GM04504 (cell line): ENCODE measurements at places on chromosomes 1 and 21.
A peak's percentile ranks its signal among the peaks of the same experiment; 100 is the strongest.

DNA sequence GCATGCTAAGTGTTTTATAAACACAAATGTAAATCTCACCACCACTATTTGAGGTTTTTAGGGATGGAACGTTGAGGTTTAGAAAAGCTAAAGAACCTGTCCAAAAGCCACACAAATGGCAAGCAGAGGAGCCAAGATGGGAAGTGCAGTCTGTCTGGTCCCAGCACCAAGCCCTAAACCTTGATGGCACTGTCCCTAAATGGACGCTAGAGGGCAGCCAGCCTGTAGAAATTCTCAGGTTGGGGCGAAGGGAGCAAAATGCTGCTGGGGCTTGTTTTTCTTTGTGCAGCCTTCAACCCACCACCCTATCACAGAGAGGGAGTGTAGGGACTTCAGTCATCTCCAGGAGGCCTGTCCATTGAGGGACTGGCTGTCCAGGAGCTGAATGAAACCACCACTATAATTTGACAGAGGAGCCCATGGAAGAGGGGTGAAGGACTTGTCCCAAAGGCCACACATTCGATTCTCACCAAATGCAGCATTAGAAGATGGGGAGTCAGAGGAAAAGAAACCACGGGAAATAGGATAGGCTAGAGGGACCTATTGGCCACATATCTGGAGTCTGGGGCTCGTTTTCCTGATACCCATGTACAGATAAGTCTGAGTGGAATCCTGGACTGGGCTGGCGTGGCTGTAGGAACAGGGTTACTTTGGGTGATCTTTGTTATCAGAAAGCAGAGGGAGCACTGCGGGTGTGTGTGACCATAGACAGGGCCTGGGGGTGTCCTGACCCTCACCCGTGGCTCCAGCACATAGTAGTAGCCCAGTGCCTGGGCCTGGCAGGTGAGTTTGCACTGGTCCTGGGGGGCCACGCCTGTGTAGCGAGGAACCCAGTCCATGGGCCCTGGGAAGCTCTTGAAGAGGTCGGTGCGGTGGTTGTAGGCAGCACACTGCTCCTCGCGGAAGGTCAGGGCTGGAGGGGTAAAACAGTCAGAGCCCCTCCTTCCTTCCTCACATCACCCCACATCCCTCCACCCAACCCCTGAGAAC lies 6.1 kb downstream of the ADAMTS4 start:
- DNase-seq = no peak

DNA sequence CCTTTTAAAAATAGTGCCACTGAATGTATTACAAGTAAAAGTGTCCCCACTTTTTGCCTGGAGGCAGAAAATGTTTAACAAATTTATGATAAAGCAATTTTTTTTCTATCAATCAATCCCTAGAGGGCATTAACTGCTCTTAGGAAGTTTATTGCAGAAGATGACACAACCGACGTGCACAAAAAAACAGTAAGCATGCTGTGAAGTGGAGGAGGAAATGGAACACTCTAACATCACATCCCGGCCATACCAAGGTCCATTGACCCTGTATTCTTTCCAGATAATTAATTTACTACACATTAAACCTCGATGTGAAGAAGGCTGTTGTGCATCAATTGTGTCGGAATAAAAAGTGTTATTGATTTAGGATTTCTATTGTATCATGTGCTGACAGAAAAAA lies 264.9 kb upstream of the NR5A2 start:
- no peak for DNase-seq

DNA sequence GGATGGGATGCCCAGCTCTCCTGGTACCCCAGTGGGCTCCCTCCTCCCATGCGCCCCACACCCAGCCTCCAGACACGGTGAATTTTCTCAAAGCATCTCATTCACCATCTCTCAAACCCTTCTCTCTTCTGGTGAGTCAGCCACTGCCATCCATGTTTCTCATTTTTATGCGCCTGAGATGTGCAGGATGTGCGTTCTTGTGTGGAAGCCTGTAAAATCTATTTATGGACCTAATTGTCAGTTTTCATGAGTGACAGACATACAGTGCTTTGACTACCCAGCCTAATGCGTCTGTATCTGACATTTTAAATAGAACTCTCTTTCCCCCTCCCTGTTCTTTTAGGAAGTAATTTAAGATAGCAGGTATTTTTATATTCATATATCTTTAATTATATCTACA lies 158.8 kb downstream of the DAB1 start:
- DNase-seq = no peak

- DNase-seq = no peak
Measured at GRCh38 chr1:112509005-112509659, 367 bp downstream of the WNT2B start.

GRCh38 chr1:230760360-230760827 lies 13.2 kb downstream of the CAPN9 start:
- no peak for DNase-seq

GRCh38 chr21:32844653-32845436 lies 73.3 kb upstream of the PAXBP1 start:
- DNase-seq = peak; percentile 75

- no peak for DNase-seq
Measured at GRCh38 chr1:230264342-230264741, 161.8 kb downstream of the PGBD5 start.

GRCh38 chr1:13749543-13750341 lies 49.8 kb downstream of the PRDM2 start:
- no peak for DNase-seq

DNA sequence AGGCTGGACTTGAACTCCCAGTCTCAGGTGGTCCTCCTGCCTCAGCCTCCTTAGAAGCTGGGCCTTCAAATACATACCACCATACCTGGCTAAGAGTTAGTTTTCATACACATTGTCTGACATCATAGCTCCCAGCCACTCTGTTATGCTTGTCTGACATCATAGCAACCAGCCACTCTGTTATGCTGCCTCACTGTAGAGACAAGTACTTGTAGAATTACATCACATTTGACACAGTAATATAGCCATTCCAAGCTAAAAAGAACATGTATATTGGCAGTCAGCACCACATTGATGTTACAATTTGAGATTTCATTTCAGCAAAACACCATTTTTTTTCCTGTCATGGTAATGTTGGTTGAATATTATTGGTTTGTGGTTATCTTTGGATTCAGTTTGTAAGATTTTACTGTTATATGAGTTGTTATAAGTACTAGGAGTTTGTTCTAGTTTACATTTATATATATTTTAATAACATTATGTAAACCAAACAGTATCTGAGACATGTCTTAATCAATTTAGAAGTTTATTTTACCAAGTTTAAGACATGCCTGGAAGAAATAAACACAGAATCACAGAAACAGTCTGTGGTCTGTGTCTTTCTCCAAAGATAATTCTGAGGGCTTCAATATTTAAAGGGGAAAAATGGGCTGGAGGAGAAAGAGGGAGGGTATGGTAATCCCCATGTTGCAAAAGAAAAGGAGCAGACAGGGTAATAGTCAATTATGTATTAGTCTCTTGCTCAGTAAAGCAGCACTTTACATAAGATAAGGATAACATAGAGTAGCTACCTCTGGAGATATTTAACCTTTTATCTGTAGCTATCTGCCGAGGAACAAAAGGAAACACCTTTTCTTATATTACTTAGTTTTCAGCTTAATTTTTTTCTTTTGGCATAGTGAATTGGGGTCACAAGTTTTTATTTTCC lies 43.0 kb downstream of the XPR1 start:
- DNase-seq = no peak

GRCh38 chr1:39406533-39407450 lies 84.6 kb upstream of the BMP8A start:
- peak; percentile 42 for DNase-seq

DNA sequence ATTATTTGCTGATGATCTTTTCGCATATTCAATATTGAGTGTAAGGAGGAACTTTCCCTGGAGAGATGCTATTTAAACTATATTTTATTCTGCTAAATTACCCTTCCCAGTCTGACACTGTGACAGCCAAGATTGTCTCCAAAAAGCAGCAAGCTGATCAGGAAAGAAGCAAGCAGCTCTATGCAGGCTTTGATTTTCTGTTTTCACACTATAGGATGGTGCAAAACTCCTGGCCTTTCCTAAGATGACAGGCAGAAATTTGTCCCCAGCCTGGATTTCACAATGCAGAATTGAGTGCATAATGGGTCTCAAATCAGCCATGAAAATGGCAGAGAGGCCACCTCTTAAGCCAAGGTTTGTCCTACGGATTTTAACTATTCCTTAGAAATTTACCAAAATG lies 1.1 kb downstream of the SGIP1 start:
- DNase-seq = no peak

DNA sequence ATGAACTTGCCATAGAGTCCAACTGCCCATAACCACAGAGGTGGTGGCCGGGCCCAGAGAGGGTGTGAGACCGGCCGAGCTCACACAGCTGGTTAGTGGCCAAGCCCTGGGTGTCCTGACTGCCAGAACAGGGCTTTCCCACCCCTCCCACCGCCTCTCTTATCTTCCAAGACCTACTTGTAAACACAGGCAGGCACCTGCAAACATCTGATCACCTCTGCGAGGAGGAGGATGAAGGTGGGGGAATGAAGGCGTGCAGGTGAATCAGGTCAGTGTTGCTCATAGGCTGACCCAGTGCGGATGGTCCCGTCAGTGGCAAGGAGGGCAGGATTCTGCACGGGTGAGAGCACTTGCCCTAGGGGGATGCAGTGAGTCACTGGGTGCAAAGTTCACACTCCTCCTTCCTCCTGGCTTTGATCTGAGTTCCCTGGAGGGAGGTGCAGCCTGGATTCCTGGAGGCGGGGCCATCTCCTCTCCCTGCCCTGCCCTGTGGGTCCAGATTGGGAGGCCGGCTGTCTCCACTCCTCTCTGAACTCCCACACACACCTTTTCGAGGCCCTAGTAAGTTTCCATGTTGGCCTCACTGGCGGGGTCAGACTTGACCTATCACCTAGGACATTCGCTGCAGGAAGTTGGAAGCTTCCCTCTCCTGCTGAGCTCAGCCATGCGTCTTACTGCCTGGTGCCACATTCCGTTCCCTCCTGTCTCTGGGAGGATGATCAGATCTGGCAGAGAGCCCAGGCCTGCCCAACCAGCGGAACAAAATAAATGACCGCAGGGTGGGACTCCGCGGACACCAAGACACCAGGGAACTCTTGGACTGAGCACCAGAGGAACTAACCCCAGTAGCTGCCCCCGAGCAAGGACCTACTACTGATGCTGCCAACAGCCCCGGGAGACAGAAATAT lies 7.3 kb downstream of the UQCRHL start:
- no peak for DNase-seq

DNA sequence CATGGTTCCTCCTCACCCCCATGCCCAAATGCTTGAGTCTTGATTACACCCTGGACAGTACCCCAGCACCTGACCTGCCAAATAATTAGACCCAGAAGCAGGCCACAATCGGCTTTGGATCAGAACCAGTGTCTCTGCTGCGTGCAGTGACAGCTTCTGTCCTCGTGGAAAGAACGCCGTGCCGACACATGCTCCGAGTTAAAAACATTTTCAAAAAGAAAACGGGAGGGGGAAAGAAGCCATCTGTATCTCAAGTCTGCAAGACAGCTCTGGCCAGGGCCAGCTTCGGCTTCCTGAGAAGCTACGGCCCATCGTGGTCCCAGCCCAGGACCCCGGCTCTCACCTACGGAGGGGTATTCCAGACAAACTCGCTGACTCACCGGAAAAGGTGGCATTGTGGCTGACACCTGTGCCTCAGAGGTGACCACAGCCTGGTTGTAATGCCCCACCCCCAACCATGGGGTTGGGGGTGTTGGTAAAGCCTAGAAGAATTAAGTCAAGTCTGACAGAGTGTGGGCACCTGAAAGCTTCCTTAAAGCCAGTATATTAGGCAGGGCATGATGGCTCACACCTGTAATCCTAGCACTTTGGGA lies 25.8 kb downstream of the SSBP3 start:
- DNase-seq = no peak

DNA sequence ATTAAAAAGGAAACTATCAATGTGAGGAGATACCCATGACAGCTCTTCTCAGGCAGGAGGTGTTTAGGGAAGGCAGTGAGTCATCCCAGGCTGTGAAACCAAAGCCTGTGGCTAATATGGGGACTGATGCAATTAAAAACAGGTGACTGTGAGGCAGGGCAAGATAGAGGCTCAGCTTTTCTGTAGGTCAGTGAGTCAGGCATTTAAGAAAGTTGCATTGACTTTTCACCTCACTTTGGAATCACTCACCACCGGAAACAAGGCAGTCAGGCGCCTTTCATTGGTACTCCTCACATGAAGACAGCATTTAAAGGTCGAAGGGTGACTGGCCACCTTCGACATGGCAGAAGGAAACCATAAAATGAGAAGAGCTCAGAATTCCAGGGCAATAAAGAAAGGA lies 54.5 kb downstream of the PAPPA2 start:
- no peak for DNase-seq

GRCh38 chr1:235874261-235874660 lies 7.6 kb upstream of the LYST start:
- no peak for DNase-seq

DNA sequence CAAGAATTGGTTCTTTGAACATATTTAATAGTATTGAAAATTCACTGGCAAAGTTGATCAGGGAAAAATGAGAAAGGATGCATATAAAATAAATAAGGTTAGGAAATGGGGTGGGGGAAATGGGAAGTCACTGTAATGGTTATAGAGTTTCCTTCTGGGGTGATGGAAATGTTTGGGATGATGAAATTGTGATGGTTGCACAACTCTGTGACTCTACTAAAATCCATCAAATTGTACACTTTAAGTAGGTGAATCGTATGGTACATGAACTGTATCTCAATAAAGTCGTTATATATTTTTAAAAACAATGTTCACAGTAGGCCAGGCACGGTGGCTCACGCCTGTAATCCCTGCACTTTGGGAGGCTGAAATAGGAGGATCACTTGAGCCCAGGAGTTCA lies 56.4 kb upstream of the ZYG11A start:
- no peak for DNase-seq

- DNase-seq = no peak
Measured at GRCh38 chr1:52938183-52938451, 11.0 kb downstream of the SCP2 start.

GRCh38 chr1:171061425-171062143 lies 29.1 kb upstream of the FMO3 start:
- no peak for DNase-seq

GRCh38 chr1:231913493-231913892 lies 286.9 kb downstream of the DISC1 start:
- no peak for DNase-seq

- no peak for DNase-seq
Measured at GRCh38 chr1:90621986-90622385, 95.1 kb downstream of the BARHL2 start.

GRCh38 chr21:33975548-33976081 lies 60.0 kb upstream of the ATP5PO start:
- no peak for DNase-seq
